ENCODE measurements at places on chromosomes 3 and 15.

DNA sequence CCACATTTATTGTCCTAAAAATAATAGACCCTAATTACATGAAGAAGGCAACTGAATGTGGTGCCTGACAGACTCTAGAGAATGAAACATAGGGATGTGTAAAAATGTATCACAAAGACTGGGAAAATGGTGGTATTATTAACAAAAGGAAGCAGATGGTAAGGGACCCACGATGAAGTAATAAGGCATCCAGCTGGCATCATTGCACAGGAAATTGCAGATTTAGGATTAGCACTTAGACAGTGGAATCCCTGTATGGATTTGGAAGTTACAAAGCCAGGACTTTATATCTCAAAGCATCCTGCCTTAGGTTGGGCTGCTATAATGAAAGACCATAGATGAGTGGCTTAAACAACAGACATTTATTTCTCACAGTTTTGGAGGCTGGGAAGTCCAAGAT lies 104.3 kb downstream of the PPM1L start:
- DNase-seq = no peak

- DNase-seq = no peak
These were observed 24.1 kb downstream of the TRAK1 start for GRCh38 chr3:42115215-42115614.

DNA sequence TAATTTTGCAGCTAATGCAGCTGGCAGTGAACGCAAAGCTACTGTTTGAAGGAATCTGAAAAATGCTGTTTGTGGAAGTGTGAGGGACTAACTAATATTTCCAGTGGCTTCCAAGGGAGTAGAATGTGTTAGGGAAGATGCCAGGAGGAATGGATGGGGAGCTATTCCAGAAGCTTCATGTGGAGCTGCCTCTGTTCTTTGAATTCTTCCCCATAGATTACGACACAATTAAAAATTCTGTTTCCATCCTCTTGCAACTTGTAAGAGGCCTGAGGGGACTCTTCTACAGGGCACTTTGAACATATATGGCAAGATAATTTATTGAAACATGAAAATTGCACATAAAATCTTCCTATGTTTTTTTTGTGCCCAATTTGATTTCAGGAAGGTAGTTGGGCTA lies 74.3 kb upstream of the CTXND1 start:
- DNase-seq = no peak

- no peak for DNase-seq
These were observed 351 bp downstream of the INSYN1 start for GRCh38 chr15:73752806-73753193.

DNA sequence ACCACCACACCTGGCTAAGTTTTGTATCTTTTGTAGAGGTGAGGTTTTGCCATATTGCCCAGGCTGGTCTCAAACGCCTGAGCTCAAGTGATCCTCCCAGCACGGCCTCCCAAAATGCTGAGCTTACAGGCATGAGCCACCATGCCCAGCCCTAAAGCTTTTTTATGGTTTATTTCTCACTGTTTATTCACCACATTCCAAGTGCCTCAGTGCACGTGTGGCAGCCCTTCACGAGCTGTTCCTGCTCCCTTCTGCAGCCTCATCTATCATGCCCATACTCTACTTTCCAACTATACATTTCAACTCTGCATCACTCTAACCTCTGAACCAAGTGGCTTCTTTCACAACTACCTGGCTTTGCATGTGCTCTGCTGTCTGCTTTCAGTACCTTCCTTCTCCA lies 17.9 kb upstream of the OSBPL11 start:
- DNase-seq = no peak

- no peak for DNase-seq
These were observed 211.8 kb downstream of the TP63 start for GRCh38 chr3:189842681-189843602.

DNA sequence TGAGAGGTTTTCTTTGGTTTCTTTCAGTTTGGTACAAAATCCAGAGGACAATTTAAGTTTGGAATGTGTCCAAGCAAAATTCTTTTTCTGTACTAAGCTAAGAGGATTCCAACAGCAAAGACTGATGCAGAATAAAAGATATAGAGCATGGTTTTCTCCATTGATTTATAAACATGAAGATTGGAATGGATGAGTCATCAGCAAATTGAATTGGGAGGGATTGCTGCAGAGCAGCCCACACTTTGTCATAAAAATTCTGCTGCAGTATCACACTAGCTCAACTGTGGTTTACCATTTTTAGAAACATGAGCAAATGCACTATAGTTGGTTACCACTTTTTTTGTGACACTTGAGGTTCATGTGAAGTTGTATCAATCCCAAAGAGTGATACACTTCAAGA lies 16.1 kb upstream of the LARP6 start:
- DNase-seq = no peak

DNA sequence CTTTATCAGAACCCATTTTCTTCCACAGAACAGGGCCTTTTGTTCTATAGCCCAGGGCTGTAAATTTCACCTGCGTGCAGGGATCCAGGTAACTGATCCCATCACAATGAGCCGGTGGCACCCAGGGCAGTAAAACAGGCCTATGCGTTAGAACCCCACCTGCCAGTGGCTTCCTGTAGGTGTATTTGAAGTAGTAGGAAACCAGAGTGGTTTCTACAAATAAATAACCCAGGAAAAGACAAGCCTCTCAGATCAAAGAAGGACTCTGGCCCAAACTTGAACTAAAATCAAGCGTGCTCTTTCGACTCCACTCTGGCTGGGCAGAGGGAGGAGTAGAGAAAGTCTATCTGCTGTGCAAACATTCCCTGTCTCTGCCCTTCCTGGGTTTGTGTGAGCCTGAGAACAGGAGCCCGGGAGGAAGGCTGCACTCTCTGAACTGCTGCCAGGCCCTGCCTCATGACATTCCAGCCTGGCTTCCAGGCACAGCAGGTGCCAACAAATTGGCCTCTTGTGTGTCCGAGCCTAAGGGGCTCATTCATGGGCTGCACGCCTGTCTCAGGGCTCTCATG lies 77.7 kb downstream of the CEMIP start:
- no peak for DNase-seq

DNA sequence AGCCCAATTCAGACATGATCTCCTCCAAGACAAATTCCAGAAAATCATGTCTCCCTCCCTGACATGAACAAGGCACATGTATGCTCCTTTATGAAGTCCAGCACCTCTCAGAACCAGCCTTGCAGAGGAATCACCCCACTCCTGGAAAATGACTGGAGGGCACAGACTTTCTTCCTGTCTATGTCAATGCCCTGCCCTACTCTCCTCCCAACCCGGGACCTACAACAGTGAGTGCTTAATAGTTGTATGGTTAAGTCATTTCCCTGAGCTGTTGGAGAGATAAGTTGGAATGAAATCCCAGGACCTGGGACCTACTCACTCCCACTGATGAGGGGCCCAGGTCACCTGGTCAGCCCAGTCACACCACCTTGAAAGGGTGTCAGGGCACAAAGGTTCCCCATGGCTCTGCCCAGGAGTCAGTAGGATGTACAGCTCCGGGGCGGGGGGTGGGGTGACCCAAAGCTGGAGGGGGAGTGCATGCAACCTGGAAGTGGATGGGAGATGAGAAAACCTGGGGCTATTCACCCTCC lies 80.1 kb upstream of the HERC1 start:
- no peak for DNase-seq

GRCh38 chr3:11588755-11589154 lies 55.0 kb downstream of the VGLL4 start:
- no peak for DNase-seq

DNA sequence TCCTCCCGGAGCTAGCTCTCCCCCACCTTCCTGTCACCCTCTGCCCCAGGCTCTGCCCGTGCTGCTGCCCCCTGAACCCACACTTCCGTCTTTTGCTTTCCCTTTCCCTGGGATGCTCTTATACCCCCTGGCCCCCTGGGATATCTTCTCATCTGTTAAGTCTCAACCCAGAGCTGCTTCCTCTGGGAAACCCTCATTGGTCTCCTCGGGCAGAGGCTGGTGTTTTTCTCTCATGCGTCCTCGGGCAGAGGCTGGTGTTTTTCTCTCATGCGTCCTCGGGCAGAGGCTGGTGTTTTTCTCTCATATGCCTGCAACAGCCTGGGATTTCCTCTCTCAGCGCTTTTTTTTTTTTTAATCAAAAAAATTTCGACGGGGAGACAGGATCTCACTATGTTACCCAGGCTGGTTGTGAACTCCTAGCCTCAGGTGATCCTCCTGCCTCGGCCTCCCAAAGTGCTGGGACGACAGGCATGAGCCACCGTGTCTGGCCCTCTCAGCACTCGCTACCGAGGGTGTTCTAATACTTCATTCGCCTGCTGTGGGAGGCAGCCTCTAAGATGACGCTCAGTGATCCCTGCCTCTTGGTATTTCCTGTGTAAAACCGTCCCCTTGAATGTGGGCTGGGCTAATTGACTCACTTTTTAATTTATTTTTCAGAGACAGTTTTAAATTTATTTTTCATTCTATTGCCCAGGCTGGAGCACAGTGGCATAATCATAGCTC lies 62.7 kb upstream of the TFRC start:
- DNase-seq = no peak

DNA sequence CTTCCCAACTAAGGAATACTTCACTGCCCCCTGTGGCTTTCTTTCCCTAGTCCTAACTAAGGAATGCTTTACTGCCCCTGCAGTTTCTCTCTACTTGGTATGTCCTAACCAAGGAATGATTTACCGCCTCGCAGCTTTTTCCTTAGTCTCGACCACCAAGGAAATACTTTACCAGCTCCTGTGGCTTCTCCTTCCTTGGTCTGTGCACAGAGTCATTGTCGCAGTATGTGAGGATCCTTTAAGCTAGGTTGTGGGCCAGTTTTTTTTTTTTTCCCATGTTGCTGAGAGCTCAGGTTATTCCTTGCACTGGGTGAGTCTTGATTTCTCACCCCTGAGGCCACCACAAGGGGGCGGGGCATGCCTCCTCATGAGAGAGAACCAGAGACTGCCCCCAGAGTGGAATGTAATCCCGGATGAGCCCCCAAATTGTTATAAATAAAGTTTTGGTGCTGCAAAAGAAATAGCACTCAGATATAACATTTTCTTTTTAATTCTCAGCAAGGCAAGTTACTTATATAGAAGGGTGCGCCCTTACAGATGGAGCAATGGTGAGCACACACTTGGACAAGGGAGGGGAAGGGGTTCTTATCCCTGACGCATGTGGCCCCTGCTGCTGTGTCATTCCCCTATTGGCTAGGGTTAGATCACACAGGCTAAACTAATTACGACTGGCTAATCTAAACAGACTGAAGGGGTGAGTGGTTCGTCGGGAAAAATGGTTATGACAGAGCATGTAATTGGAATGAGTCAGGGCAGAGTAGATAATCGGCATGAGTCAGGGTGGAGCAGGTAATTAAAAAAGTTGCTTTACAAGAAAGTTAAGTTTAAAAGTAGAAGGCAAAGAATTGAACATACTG lies 27.0 kb downstream of the NDUFB4 start:
- no peak for DNase-seq

All from stimulated activated naive B cell treated with anti-CD40 and anti-IgM and Interleukin-4, amounts not matched to agents 10 μg/mL and 1 μg/mL and 100 μg/mL, for 72 hours (primary cell).